Lung (tissue), 17 donors: ENCODE measurements at places on chromosomes 13 and 19. TPM values are rescaled to one million over a fixed set of nuclear protein-coding genes. Genes with fewer than 3 reads are reported as not detected.

- DNase-seq, result no peak
Measured at GRCh38 chr19:53818756-53819155, 5.4 kb downstream of the NLRP12 start.

DNA sequence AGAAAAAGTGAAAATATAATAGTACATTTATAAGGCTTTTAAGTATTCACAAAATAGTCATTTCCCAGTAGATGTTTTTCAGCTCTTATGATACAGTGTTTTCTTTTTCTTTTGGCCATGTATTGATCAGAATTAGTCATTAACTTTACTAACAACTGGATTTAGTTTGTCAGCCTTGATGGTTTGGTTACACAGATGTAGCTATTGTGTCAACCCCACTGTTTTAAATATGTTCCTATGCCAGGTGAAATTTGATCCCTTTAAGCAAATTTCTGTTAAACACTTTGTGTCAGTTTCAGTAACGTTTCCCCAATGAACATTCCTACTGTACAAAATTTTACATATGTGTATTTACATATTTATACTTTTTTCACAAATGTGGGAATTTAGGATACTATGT, 261.5 kb upstream of the STARD13 start:
- DNase-seq, result no peak

GRCh38 chr13:112182846-112183531, 116.0 kb downstream of the SOX1 start:
- peak; percentile 93 for DNase-seq

DNA sequence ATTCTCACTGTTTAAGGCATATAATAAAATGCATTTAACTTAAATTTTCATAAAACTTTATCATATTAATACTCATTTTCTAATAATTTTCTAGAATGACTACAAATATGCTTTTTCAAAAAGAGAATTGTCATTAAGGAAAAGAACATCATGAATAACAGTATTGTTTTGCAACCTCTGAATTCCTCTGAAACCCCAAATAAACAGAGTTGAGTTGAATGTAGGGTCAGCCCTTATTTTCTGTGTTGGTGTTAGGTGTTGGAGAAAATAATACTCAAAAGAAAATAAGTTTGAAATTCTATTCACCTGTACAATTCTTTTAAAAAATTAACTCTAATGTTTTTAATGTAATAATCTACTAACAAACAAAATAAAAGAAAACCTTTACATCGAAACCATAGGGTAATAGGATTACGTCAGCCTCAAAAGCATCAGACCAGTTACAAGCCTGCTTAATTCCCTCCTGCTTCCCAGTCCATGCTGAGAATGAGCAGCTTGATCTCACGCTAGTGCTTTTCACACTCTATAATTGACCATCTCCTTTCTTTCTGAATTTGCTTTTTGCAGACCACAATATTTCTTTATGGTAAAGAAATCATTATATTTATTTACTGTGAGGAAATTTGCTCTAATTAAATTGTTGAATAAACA, 160.9 kb downstream of the PCDH9 start:
- no peak for DNase-seq

DNA sequence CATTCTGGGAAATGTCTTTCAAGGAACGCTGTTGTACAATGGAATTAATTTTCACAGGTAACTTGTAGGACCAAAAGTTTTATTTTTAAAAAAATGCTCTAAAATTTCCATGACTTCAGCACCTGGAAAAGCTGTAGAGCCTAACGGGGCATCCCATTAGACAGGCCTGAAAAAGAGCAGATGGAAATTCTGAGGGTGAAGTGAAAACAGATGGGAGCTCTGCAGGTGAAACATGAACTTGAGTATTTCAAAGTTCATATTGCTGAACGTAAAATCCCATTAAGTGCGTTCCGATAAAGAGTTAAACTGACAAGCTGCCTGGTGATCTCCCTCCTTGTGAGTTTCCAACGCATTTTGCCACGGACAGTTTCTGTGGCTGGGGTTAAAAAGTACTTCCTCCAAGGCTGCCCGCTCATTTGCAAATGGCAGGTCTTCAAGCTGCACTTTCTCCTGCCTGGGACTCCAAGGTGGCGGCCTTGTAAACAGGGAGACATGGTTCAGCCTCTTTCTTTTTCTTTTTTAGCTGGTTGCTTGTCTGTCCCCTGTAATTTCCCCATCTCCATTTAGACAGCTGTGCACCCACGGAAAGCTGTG, 450.4 kb downstream of the FGF9 start:
- DNase-seq, result no peak

GRCh38 chr19:42332059-42332458, 6.6 kb downstream of the MEGF8 start:
- DNase-seq, result no peak

- DNase-seq, result no peak
Measured at GRCh38 chr13:111494641-111495040, 174.2 kb downstream of the TEX29 start.

The SYMPK gene
- 47.5 TPM for total RNA-seq

GRCh38 chr13:113816946-113817859, 46.7 kb downstream of the GAS6 start:
- DNase-seq, result peak; percentile 74

GRCh38 chr19:8610936-8611300, 403 bp upstream of the ADAMTS10 start:
- peak; percentile 68 for DNase-seq

DNA sequence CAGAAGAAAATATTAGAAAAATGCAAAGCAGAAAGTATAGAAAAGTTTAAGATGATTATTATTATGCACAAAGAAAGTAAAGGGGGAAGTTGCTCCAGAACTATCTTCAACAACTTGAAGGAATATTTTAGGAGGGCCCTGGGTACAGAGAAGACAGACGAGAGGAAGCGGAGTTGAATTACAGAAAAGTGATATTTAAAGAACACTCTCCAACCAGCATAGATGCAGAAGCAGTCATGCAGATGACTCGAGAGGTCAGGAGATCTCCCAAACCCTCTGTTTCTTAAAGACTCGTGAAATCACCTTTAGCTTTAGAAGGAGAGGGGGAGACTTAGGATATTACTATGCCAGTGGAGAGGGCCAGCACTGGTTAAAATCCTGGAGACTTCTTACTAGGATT, 8.5 kb upstream of the SHISA2 start:
- no peak for DNase-seq

The DNAAF3 gene
- 16.4 TPM for total RNA-seq

The ADAMTSL5 gene
- 0.97 TPM for total RNA-seq

GRCh38 chr13:36362251-36362650, 16.1 kb upstream of the SPART start:
- no peak for DNase-seq

DNA sequence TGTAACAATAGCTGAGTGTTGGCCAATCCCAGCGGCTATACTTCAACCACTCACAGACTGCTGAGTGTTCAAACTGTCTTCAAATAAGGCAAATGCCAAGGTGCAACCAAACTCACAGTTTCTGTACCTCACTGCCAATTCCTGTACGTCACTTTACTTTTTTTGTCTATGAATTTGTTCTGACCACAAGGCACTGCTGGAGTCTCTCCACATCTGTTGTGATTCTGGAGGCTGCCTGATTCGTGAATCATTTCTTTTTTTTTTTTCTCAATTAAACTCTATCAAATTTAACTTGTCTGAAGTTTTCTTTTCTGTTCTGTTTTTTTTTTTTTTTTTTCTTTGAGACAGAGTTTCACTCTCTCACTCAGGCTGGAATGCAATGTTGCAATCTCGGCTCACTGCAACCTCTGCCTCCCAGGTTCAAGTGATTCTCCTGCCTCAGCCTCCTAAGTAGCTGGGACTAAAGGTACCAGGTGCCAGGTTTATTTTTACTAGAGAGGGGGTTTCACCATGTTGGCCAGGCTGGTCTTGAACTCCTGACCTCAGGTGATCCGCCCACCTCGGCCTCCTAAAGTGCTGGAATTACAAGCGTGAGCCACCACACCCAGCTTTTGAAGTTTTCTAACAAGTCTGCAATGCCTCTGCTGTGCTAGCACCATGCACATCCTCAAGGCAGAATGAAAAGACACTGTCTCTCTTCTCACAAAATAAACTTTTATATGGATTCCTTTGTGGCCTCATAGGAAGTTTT, 401.7 kb downstream of the IRS2 start:
- no peak for DNase-seq

DNA sequence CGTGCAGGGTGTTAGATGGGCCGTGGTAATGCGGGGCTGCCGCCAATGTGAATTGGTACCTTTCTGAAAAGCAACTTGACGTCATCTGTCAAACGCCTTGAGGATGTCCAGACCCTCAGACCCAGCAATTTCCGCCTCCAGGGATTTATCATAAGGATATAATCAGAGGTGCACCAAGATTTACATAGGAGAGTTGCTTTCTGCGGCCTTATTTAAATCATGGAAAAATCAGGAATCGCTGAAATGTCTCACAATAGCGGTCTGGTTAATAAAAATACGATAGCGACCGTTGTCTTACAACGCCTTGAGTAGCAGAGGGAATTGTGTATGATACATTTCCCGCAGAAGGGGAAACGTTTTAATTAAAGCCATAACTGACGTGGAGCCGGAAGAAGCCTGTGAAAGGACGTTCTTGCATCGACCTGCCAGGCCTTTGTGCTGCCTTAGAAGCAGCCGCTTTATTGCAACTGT, 32.3 kb upstream of the NDUFS7 start:
- no peak for DNase-seq

The CD22 gene
- total RNA-seq, result 53.8 TPM

GRCh38 chr19:1276628-1277022, 1.3 kb downstream of the FAM174C start:
- DNase-seq, result no peak

GRCh38 chr19:18016209-18016910, 8.4 kb downstream of the ARRDC2 start:
- no peak for DNase-seq

- DNase-seq, result no peak
Measured at GRCh38 chr19:4957981-4958380, 10.9 kb upstream of the KDM4B start.

The LRRC8E gene
- 5.9 TPM for total RNA-seq

DNA sequence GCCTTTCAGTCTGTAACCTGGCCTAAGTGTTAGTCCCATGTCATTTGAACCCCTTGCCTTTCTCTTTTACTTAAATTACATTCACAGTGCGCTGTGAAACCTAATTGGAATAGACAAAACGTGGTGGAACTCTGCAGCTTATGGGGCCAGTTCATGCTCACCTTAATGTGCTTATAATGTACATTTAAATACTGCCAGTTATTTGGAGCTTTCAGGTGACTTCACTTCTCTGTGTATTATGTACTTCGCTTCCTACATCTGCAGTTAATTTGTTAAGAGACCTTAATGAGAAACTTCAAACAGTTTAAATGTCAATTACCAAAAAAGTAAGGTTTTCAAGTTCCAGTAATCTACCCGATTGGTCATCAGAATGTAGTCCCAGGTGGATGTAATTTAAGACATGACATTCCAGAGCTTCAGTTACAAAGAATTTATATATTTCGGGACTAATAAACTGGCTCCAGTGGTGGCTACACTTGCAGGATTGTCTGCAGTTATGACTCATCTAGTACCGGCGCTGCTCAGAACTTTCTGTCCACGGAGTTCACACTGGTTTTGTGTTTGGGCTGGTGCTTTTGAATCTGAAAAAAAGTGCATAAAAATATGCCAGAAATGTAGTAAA, 125.3 kb downstream of the TM9SF2 start:
- no peak for DNase-seq

The CCNA1 gene
- total RNA-seq, result 9.6 TPM

GRCh38 chr13:108342369-108343289, 73.1 kb downstream of the TNFSF13B start:
- peak; percentile 79 for DNase-seq

The LYPD5 gene
- 0.51 TPM for total RNA-seq

DNA sequence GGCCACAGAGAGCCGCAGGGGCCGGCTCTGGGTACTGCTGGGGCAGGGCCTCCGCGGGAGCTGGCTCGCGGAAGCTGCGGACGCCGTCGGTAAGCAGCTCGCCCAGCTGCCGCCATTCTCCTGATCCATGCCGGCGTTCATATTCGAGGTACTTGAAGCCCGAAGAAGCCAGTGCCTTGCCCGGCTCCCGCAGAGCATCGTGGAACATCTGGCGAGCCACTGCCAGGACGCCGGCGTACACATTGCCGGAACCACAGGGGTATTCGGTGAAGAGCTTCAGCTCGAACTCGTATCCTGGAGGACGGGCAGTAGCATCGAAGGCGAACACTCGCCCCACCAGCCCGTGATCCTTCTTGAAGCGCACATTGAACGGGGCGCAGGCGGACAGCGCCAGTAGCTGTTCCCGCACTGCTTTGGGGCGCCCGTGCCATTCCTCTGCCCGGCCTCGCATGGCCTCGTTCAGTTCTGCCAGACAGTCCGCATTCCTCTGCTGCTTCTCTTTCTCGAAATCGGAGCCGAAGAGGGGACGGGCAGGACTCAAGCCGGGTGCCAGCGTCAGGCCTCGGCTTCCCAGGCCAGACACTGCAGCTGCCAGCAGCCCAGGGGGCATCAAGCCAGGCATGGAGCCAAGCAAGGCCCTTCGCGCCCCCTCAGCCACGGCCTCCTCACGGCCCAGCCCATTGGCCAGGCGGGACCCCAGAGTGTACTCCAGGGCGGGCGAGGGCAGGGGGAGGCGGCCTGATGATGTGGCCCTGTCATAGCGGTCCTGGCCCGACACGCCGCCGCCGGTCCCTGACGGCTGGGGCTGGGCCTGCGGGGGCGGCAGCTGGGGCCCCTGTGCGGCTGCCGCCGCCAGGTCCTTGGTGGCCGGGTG, 1.0 kb downstream of the IRF2BP1 start:
- DNase-seq, result no peak

The SIGLEC8 gene
- 0.34 TPM for total RNA-seq

GRCh38 chr19:54029930-54030490, 33.7 kb downstream of the VSTM1 start:
- DNase-seq, result peak; percentile 39

- no peak for DNase-seq
Measured at GRCh38 chr19:35005256-35005977, 5.3 kb downstream of the GRAMD1A start.

The ZNF723 gene
- total RNA-seq, result not detected

DNA sequence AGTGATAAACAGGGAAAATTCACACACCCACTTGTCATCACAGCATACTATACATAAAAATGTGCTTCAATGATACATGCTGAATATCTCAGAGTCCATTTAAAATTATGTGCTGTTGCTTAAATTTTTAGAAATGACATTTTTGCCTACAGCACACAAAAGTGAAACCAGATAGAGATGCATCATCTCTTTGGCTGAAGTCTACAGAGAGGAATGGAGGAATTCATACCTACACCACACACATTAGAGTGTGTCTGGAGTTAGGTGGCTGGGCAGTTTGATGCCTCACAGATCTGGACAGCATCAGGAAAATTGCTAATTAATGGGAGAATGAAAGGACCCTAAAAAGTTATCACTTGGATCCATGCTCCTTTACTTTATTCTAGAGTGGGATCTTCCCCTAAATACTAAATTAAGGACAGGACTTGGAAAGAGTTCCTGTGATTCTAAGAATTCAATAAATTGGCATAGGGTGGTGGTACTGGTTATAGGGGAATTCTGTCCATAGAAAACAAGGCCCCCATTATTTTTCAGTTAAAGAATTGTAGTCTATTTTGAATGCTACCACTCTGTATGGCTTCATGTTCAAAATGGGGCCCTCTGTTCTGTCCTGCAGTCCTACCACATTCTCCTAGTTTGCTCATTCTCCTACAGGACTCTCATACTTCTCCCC, 41.3 kb downstream of the RCBTB2 start:
- DNase-seq, result no peak
